NCI-H1436 (cell line): ENCODE measurements at places on chromosomes 1 and 21.

GRCh38 chr1:168373869-168374268 lies 93.2 kb downstream of the TBX19 start:
- no peak for DNase-seq

GRCh38 chr1:233368106-233368788 lies 40.7 kb downstream of the MAP3K21 start:
- no peak for DNase-seq

- DNase-seq: no peak
These were observed 295.3 kb downstream of the PTPRU start for GRCh38 chr1:29531596-29531995.

- no peak for DNase-seq
These were observed 102.1 kb downstream of the KCND3 start for GRCh38 chr1:111887385-111887784.

GRCh38 chr1:22831729-22832413 lies 121.2 kb downstream of the EPHB2 start:
- DNase-seq: no peak

DNA sequence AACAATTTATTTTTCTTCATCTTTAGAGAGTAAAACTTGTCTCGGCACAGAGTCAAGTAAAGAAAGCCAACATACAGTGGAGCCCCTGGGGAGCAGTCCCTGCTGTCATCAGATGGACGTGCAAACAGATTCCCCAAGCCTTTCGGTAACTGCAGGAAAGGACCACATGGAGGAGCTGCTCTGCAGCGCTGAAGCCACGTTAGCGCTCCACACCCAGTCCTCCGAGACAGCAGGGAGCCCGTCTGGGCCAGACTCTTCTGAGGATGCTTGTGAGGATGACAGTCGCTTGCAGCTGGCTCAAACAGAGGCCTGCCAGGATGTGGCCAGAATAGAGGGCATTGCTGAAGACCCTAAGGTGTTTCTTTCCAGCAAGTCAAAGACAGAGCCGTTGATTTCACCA lies 77.1 kb upstream of the SCCPDH start:
- peak; percentile 71 for DNase-seq

DNA sequence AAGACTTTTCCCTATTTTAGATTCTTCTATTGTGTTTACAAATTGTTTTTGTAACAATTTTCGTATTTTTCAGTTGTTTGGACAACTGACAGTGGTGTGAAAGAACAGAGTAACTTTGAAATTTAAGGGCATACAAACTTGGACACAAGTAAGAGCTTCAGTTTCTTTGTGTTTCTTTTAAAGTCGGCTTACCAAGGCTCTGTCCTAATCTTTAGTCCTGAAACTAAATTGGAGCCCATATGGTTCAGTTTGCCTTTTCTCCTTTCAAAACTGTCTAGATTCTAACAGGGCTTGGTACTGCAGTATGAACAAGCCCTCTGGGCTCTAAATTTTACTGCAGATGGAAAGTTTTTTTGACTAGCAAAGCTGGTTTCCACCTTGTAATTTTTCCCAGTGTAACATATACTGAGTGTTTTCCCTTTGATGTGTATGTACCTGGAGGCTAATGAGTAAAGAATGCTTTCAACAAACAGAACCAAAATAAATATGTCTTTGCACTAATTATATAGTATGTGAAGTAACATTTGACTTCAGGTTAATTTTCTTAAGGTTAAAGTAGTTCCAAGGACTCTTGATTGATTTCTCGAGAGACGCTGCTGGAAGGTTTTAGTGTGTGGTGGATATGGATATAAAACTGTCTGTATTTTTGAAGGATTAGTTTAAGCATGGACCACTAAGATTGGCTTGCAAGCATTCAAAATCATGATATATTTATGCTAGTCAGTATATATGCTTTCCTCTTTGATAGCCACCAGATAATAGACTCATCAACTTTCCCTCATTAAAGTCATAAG lies 4.1 kb downstream of the SNX27 start:
- DNase-seq: no peak

GRCh38 chr1:214314178-214314843 lies 33.4 kb downstream of the SMYD2 start:
- DNase-seq: no peak

DNA sequence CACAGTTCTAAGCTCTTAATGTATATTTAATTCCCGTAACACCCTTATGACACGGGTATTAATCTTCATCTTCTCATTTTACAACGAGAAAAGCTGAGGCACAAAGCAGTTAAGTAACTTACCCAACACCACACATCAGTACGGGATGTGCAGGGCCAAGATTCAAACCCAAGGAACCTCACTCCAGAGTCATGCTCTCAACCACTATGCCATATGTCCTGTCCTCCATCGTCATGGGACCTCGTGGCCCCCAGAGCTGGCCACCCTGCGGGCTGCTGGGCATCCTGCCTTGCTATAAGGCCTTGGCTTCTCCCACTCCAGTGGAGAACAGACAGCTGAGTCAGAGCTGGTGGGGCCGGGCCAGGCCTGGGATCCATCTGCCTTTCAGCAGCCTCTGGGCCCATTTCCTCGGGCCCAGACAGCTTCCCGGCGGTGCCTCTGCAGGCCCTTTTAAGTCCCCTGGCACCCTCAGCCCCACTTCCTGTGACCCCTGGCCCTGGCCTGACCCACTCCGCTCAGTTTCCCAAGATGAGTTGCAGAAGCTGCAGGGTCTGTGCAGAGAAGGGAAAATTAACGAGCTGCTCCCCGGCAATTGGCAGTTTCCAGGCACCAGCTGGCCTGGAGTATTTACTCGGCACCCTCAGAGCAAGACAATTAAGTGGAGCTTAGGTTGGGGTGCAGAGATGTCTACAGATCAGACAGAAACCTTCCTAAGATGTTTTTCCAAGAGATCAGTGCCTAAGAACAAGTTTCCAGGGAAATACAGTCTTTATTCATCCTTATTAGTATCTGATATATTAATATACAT lies 98.2 kb downstream of the EPHB2 start:
- no peak for DNase-seq

- DNase-seq: peak; percentile 96
These were observed 13.2 kb downstream of the AGRN start for GRCh38 chr1:1033009-1033587.

DNA sequence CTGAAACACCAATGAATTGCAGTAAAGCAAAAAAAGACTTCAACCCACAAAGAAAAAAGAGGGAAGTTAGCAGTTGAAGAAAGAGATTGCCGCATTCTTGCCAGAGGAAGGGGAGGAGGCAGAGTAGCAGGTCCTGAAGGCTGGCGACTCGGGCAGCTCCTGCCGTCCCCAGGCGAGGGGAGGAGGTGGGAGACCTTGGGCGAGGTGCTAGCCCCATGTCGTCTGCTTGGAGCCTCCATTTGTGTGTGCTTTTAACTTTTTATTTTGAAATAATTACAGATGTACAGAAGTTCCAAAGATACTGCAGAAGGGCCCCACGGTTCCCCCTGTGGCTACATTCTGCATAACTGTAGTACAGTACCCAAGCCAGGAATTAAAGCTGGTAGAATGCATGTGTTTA lies 6.7 kb downstream of the TRPM2 start:
- DNase-seq: no peak

DNA sequence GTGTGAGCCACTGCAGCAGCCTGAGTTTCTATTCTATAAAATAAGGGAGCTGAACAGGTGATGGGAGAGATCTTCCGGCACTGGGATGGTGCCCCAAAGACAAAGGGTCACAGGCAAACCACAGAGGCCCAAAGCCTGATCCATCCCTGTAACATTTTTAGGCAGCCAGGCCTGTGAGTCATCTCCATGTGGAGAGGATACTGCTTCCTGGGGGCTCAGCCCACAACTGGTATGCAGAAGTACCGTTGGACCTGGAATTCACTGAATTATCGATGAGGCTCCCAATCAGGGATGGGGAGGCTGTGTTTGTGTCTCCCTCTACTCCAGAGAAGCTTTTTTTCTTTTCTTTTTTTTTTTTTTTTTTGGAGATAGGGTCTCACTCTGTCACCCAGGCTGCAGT lies 48.8 kb upstream of the WASF2 start:
- no peak for DNase-seq
